ENCODE measurements at places on chromosomes 4 and X.

DNA sequence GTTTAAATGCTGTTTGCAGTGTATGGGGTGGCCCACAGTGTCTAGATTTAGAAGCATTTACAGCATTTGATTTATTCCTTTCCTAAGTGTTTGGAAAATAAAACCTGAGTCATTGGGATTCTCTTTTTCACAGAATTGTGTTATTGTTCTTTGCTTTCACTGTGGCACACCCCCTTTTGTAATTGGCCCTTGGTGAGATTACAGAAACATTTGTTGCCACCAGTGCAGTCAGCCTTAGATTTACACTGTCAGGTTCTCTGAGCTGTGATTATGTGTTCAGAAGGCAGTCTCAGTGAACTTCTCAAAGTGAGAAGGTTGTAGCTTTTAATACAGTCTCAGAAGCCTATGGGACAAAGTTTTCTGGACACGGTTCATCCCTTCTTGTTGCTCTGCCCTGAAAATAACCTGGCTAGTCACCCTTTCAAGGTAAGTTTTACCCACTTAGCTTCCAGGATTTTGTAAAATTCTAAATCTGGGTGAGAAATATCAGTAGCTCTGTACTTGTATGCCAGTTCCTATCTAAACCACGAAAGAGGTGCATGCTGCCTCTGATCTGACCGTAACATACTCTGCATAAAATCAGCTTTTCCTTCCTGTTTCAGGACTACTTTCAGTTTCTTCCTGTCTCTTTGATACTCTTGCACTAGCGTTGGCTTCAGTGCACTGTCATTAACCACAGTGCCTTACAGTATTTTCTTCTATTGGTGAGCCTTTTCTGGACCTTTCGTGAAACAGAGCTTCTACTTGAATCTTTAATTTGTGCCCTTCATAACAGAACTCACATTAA, 12.6 kb downstream of the RUFY3 start:
- peak; percentile 95 for ATAC-seq
- H3K27me3 ChIP-seq: no peaks in the 10 kb centered on the region
- no peaks in the 10 kb centered on the region for H3K36me3 ChIP-seq
- peaks cover 20% of the 10 kb centered on the region for H3K4me1 ChIP-seq
- peak overlapping the region; percentile 73 for H3K4me3 ChIP-seq

GRCh38 chr4:25913056-25913850, 767 bp upstream of the SMIM20 start:
- ATAC-seq: peak; percentile 7
- peak overlapping the region; percentile 92 for H3K4me3 ChIP-seq
- peaks cover 15% of the 10 kb centered on the region for H3K4me1 ChIP-seq
- peak overlapping the region; percentile 94 for H3K27ac ChIP-seq
- no peaks in the 10 kb centered on the region for H3K36me3 ChIP-seq
- no peaks in the 10 kb centered on the region for H3K27me3 ChIP-seq

- no peak for ATAC-seq
- no peaks in the 10 kb centered on the region for H3K36me3 ChIP-seq
- H3K27me3 ChIP-seq: peaks cover 22% of the 10 kb centered on the region
- no peak overlapping the region for H3K4me3 ChIP-seq
- H3K27ac ChIP-seq: no peak overlapping the region
- peaks cover 5% of the 10 kb centered on the region for H3K4me1 ChIP-seq
Observed at GRCh38 chr4:53702334-53703266, 111.3 kb upstream of the LNX1 start.

DNA sequence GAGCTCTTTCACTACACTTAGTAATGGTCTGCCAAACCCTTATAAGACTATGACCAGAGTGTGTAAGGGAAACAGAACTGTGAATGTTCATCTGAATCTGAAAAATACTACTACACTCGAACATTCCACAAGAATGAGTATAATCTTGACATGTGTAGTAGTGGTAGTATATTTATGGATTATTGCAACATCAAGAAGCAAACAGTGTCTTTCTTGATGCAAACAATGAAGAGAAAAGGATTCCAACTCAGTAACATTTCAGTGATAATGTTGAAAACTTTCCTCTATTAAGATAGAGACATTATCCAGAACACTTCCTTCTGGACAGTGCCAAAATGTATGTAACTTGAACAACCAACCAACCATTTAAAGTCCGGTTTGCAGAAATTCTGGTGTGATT, 394.7 kb upstream of the CPEB2 start:
- no peak overlapping the region for H3K4me3 ChIP-seq
- no peaks in the 10 kb centered on the region for H3K36me3 ChIP-seq
- H3K27me3 ChIP-seq: no peaks in the 10 kb centered on the region
- no peaks in the 10 kb centered on the region for H3K4me1 ChIP-seq
- no peak for ATAC-seq
- H3K27ac ChIP-seq: no peak overlapping the region

DNA sequence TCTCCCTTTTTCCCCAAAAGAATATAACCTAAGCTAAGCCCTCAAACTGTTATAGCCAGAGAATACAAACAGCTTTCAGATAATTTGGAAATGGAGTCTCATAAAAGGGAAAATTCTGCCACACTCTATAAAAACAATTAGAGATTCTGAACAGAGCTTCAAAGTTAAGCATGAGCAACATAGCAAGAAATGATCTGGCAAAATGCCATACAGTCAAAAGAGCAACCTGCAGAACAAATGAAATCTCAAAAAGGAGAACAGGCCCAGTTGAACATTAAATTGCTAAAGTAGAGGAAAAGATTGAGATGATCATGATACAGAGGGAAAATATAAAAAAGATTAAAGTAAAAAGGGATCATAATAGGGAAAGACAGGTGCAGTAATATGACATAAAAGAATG, 250.5 kb downstream of the TLL1 start:
- ATAC-seq: no peak
- H3K27me3 ChIP-seq: no peaks in the 10 kb centered on the region
- H3K27ac ChIP-seq: no peak overlapping the region
- no peaks in the 10 kb centered on the region for H3K36me3 ChIP-seq

DNA sequence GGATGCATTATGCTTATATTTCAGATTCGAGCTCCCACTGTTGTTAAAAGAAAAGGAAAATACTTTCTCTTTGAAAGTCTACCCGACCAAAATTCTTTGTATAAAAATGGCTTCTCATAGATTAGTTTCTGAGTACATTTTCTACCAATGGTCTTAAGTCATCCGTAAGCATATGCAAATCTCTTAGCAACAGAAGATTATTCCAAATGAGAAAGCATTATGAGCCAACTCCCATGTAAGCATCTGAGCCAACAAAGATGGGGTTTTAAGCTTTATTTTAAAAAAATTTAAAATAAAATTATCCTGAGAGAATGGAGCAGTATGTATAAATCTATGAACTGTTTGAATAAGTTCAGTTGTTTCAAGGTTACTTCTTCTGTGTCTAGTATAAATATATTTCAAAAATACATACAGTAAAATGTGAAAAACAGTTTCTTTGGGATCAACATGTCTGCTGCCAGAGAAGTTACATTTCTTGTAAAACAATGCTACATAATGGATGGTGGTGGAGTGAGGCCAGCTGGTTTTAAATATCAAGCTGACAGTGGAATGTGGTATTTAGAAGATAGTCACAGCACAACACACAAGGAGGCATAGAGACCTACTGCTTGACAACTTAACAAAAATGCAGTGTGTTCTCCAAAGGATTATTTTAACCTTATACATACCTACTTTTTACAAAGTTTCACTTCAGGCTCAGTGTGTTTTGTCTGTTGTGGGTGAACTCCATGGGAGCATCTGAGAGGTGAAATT, 199.5 kb upstream of the DIPK2B start:
- H3K27me3 ChIP-seq: peaks cover 3% of the 10 kb centered on the region
- no peak for ATAC-seq

- H3K4me3 ChIP-seq: no peak overlapping the region
- H3K4me1 ChIP-seq: no peaks in the 10 kb centered on the region
- H3K36me3 ChIP-seq: no peaks in the 10 kb centered on the region
- no peaks in the 10 kb centered on the region for H3K27me3 ChIP-seq
- no peak overlapping the region for H3K27ac ChIP-seq
Observed at GRCh38 chr4:40016007-40016406, 38.3 kb upstream of the PDS5A start.

- no peak for ATAC-seq
- no peaks in the 10 kb centered on the region for H3K27me3 ChIP-seq
- H3K36me3 ChIP-seq: no peaks in the 10 kb centered on the region
- H3K27ac ChIP-seq: no peak overlapping the region
- no peaks in the 10 kb centered on the region for H3K4me1 ChIP-seq
- no peak overlapping the region for H3K4me3 ChIP-seq
Observed at GRCh38 chrX:119381349-119381944, 17.7 kb upstream of the SLC25A43 start.

- H3K27me3 ChIP-seq: no peaks in the 10 kb centered on the region
- no peak overlapping the region for H3K4me3 ChIP-seq
- no peaks in the 10 kb centered on the region for H3K36me3 ChIP-seq
- H3K4me1 ChIP-seq: no peaks in the 10 kb centered on the region
Observed at GRCh38 chrX:29826742-29827141, 388.6 kb upstream of the MAGEB2 start.

- no peaks in the 10 kb centered on the region for H3K36me3 ChIP-seq
- H3K27ac ChIP-seq: no peak overlapping the region
- no peaks in the 10 kb centered on the region for H3K27me3 ChIP-seq
- no peak overlapping the region for H3K4me3 ChIP-seq
Observed at GRCh38 chr4:100849319-100849718, 331.5 kb upstream of the EMCN start.

- no peak overlapping the region for H3K27ac ChIP-seq
- H3K27me3 ChIP-seq: no peaks in the 10 kb centered on the region
- H3K4me3 ChIP-seq: no peak overlapping the region
- no peaks in the 10 kb centered on the region for H3K36me3 ChIP-seq
Observed at GRCh38 chr4:18012134-18012806, 9.3 kb downstream of the LCORL start.

DNA sequence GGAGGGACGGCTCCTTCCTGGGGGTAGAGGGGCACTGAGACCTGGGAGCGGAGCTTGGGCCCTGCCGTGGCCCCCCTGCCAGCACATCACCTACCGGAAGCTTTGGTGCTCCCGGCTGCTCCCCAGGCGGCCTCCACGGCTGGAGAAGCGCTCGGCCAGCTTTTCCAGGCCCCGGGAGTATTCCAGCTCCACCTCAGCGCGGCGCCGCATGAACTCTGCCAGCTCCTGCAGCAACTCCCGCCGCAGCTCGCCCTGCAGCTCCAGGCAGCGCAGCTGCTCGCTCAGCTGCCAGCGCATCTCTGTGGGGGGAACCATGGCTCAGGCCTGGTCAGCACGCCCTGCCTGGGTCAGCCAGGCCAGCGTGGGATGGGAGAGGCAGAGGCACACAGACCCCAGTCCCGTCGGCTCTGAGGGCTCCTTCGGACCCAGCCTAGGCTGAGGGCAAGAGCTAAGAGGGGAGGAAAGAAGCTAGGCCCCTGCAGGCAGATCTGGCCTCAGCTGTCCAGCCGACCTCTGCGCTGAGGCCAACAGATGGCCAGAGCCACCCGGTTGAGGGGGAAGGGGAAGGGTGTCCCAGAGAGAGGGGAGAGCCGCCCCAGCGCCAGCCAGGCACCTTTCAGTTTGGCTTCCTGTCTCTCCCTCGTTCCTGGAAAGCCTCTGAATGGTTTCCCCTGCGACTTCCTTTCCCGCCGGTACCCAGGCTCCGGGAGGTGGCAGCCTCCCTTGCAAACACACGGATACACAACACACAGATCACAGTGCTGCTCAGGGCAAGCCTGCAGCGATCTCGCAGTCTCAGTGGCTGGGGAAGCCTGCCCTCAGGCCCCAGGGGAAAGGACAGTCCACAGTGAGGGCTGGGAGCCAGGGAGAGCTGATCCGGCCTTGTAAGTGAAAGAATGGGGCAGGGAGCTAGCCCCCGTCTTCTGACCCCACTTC, 4.3 kb downstream of the ARHGAP4 start:
- H3K4me1 ChIP-seq: peaks cover 4% of the 10 kb centered on the region
- H3K27ac ChIP-seq: peak overlapping the region; percentile 72
- ATAC-seq: no peak
- H3K36me3 ChIP-seq: peaks cover 48% of the 10 kb centered on the region

- H3K4me1 ChIP-seq: no peaks in the 10 kb centered on the region
- no peaks in the 10 kb centered on the region for H3K27me3 ChIP-seq
- no peak overlapping the region for H3K27ac ChIP-seq
- H3K36me3 ChIP-seq: no peaks in the 10 kb centered on the region
- no peak for ATAC-seq
Observed at GRCh38 chr4:22969287-22969896, 276.7 kb downstream of the GBA3 start.

- H3K27ac ChIP-seq: no peak overlapping the region
- H3K27me3 ChIP-seq: peaks cover 9% of the 10 kb centered on the region
- no peaks in the 10 kb centered on the region for H3K36me3 ChIP-seq
- no peak overlapping the region for H3K4me3 ChIP-seq
- no peak for ATAC-seq
Observed at GRCh38 chr4:101806914-101807313, 16.4 kb downstream of the BANK1 start.

- H3K4me3 ChIP-seq: no peak overlapping the region
- H3K27me3 ChIP-seq: no peaks in the 10 kb centered on the region
- no peak for ATAC-seq
- no peak overlapping the region for H3K27ac ChIP-seq
Observed at GRCh38 chrX:145199078-145199477, 48.2 kb upstream of the SPANXN1 start.

DNA sequence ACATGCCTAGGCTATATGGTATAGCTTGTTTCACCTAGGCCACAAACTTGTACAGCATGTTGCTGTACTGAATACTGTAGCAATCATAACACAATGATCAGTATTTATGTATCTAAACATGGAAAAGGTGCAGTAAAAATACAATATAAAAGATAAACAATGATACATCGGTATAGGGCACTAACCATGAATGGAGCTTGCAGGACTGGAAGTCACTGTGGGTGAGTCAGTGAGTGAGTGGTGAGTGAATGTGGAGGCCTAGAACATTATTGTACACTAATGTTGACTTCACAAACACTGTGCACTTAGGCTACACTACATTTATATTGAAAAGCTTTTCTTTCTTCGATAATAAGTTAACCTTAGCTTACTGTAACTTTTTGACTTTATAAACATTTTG, 45.6 kb upstream of the ANK2 start:
- no peaks in the 10 kb centered on the region for H3K27me3 ChIP-seq
- no peaks in the 10 kb centered on the region for H3K4me1 ChIP-seq
- H3K4me3 ChIP-seq: no peak overlapping the region

DNA sequence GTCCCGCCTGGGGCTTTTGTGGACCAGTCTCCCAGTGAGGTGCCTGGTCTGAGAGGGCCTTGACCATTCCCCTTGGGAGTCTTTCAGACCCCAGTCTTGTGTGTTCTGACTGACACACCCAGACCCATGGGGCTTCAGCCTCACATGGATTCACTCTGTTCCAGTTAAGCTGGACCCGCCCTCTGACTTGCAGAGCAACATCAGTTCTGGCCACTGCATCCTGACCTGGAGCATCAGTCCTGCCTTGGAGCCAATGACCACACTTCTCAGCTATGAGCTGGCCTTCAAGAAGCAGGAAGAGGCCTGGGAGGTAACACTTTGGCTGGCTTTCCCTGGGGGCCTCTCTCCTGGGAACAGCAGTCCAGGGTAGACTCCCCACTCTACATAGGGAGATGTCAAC, 6.8 kb downstream of the IL9R start:
- no peaks in the 10 kb centered on the region for H3K4me1 ChIP-seq
- H3K36me3 ChIP-seq: no peaks in the 10 kb centered on the region
- H3K4me3 ChIP-seq: no peak overlapping the region
- no peaks in the 10 kb centered on the region for H3K27me3 ChIP-seq
- no peak for ATAC-seq
- no peak overlapping the region for H3K27ac ChIP-seq

- H3K4me3 ChIP-seq: no peak overlapping the region
- peak; percentile 34 for ATAC-seq
- no peak overlapping the region for H3K27ac ChIP-seq
- H3K4me1 ChIP-seq: no peaks in the 10 kb centered on the region
- H3K27me3 ChIP-seq: peaks cover 2% of the 10 kb centered on the region
- no peaks in the 10 kb centered on the region for H3K36me3 ChIP-seq
Observed at GRCh38 chr4:94913316-94913715, 155.6 kb downstream of the BMPR1B start.
